Lung microvascular endothelial cell (primary cell): ENCODE measurements at places on chromosomes 1 and 21. TPM values are rescaled to one million over a fixed set of nuclear protein-coding genes. Genes with fewer than 3 reads are reported as not detected.

The GBP6 gene
- not detected in 2 replicates for total RNA-seq

The CFAP57 gene
- total RNA-seq: 0.20 and 0.22 TPM in 2 replicates

The FAM20B gene
- 19.2 and 25.6 TPM in 2 replicates for total RNA-seq

The CAPZA1 gene
- total RNA-seq: 154 and 166 TPM in 2 replicates

The ZMYND12 gene
- total RNA-seq: 0.22 and 0.60 TPM in 2 replicates

The KPRP gene
- not detected in 2 replicates for total RNA-seq

The SH3D21 gene
- total RNA-seq: 0.44 and 0.99 TPM in 2 replicates

The RABGAP1L gene
- total RNA-seq: 17.9 and 27.0 TPM in 2 replicates

The KRTAP19-5 gene
- total RNA-seq: not detected in 2 replicates
